ENCODE measurements at places on chromosomes 11 and 22.

- no peak for DNase-seq
These were observed 244.1 kb upstream of the MTNR1B start for GRCh38 chr11:92725352-92725751.

DNA sequence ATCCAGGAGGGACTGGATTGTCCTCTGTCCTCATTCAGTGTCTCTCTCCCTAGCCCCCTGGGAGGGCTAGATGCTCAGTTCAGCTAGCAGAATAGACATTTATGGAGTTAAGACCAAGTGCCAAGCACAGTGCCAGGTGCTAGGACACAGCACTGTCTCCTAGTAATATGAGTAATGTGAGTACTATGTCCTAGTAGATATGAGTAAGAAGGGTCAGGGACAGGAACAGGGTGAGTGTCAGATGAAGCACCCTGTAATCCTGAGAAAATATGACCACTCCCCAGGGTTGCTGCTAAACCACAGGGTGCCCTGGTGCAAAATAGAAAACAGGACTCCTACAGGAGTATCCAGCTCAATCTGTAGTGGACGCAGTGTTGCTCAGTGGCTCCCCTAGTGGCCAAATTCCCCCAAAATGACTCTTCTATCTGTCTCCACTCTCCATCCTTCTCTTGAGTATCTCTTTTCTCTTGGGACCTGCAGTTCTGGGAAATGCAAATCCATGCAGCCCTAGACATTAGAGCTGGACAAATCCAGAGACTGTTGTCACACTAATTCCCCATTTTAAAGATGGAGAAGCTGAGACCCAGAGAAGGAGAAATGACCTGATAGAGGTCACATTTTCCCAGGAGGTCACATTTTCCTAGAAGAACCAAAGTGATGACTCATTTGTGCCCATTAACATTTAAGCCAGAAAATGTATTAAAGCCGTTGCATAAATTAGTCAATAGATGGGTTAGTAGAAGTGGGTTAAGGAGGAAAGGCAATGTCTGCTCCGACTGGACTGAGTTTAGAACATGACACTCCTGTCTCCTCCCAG is 214.3 kb downstream of the NXPE2 start:
- DNase-seq = no peak

DNA sequence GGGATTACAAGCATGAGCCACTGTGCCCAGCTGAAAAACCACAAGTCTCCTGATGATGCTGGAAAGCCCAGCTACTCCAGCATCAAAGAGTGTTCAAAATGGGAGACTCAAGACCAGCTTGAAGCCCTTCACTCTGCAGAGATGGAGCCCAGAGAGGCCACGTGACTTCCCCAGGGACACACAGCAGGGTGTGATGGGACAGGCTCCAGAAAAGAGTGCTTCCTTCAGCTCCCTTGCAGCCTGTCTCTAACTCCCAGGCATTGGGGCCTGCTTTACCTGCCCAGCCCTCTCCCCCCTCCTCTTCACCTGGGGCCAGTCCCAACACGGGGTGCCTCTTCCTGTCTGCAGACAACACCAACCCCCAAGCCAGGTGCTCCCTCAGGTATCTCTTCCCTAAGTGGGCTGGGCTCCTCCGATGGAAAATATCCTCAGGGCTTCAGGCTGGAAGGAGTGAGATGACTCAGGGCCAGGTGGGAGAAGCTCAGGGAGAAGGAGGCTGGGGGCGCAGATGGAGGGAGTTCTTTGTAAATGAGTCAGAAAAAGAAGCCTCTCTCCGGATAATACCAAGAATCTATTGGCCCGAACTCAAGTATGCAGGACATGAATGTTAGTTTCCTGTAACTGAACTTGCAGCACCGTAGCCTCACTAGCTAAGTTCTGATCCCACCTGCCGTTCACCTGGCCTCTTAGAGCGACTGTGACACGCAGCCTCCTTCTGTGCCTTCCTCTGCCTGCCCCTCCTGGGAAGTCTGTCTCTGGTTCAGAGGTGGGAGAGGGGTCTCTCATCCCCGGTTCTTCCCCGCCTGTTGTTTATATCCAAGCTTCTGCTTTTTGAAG is 326.6 kb downstream of the MN1 start:
- no peak for DNase-seq

DNA sequence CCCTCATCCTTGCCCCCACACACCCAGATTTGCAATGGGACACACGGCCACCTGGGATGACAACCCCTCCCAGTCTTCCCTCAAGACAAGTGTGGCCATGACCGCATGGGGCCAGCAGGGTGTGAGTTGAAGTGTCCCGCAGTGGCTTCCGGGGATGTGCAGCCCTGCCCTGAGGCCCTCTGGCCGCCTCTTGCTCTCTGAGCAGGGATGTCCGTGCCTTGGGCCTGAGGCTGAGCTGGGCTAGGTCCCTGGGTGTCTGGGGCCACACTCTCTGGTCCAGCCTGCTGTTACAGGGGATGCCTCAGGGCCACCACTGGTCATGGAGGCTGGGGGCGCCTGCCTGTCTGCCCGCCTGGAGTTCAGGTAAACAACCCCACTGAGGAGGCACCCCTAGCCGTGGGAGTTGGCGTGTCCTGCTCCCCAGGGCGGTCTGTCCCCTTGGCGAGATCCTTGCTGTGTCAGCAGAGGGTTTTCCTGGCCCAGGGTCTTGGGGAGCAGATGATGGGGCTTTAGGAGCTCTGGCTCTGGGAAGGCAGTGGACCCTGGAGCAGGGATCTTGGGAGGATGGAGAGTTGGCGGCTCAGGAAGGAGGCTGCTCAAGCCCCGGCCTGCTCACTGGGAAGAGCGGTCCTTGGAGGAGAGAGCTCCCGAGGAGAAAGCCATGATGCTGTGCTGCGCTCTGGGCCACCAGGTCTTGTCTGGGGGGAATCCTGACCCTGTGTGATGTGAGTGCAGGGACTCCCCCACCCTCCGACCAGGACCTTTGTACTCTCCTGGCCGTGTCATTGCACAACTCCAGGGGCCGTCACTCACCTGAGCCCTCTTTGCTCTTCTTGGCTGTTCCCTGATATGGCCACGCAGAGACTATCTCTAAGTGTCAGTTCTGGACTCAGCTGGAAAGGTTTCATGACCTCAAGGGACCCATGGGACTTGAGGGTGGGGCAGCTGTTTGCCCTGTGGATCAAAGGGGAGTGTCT is 67.9 kb downstream of the KCNQ1 start:
- no peak for DNase-seq

DNA sequence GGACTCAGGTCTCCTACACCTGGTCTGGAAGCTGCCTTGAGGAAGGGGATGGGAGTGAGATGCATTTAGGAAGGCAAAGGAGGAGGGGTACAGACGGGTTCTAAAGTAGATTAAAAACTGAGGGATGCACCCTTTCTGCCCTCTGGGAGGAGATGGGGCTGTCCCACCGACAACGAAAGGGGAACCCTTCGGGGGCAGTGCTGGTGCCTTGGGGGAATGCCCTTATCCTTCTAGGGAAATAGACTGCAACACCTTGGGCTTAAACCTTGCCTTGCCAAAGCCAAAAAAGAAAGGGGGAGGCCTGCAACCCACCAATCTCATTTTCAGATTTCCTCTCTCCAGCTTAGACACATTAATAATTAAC is 89.8 kb downstream of the PLEKHA7 start:
- DNase-seq = no peak

- DNase-seq = no peak
These were observed 22.1 kb downstream of the GGTLC2 start for GRCh38 chr22:22666307-22667091.

- no peak for DNase-seq
These were observed 7.0 kb downstream of the OR4X1 start for GRCh38 chr11:48270621-48271020.

DNA sequence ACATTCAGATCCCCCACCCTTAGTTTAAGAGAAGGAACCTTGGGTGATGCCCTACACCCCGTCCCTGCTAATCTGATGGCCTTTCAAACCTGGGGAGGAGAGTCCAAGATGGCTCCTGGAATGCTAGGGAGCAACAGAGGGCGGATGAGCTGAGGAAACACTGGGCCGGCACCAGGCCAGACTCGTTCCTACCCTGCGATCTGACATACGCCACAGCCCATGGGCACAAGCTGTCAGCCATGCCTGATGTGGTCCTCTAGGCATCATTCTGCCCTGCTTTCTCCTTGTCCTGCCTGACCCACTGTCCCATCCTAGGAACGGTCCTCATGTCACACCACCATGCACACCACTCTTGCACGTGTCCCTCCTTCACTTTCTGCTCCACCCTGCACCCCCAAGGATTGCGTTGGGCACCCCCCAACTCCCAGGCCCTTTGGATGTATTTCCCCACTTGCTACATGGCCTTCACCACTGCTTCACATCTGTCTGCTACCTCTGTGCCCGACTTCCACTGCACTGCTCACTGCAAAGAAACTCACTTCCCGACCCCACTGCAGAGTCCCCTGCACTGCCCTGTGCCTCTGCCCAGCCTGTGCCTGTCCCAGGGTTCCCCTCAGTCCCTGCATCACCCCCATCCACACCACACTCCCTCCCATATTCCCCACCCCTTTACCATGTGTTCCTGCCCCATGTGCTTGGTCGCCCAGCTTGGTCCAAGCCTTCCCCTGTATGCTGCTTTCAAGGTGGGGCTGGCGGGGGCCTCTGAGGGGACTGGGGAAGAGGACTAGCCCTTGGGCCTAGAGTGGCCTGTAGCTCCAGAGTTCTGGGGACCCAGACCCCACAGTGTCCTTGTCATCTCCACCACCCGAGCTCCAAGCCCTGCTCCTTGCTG is 29.2 kb downstream of the USP35 start:
- DNase-seq = no peak

- no peak for DNase-seq
These were observed 29.3 kb downstream of the MED15 start for GRCh38 chr22:20536590-20537324.

DNA sequence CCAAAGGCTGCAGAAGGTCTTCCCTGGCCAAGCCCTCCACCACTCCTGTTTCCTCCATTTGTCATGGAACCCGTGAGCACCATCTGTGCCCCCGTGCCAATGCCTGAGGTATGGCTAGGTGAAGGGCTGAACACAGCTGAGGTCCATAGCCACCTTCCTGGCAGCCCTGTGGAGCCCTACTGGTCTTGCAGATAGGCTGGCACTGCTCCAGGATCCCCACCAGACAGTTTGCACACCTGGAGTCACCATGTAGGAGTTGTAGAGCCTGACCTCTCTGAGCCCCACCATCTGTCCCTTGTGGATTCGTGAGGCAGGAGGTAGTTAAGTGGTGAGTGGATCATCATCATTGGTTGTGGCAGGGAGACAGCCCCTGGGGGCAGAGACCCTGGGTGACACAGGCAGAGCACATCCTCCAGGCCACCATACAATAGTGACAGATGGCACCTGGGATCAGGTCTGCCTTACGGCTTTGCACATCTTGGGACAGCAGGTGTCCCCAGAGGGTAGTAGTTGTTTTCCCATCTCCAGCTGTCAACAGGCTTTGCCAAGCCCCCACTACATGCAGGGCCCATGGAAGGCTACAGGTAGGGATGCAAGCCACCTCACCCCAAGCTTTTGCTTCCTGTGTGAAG is 52.5 kb upstream of the SUSD2 start:
- DNase-seq = no peak

DNA sequence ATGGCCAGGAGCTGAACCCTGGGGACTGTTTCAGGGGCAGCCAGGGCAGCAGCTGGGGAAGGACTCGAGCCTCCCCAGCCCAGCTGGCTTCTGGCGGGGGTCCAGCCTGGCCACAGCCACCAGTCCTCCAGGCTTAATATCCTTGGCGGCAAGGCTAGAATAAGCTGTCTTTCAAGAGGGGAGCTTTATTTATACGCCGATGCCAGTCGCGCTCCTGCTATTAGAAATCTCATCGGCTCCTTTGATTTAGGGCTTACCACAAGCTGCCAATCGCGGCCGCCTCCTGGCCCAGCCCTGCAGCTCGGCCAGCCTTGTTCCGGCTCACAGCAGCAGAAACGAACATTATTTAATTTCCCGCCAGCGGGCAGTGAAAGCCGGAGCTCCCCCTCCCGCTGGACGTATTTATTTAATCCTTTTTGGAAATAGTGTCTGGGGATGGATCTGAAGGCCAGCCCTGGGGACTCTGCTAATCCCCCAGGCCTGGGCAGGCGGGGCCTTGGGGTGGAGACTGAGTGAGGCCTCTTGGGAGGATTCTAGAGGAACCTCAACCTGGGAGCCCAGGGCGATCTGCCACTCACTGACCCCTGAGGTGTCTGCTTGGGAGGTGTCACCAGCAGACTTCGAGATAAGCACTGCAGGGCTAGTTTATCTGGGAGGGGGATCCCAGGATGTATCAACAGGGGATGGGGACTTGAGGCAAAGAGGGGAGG is 363.1 kb downstream of the MN1 start:
- DNase-seq = no peak

- peak; percentile 17 for DNase-seq
These were observed 846.4 kb downstream of the DLG2 start for GRCh38 chr11:84780689-84781293.

- DNase-seq = no peak
These were observed 8.3 kb upstream of the SLC39A13 start for GRCh38 chr11:47399860-47400767.

GRCh38 chr11:80196932-80197554 is 756.2 kb upstream of the TENM4 start:
- no peak for DNase-seq

DNA sequence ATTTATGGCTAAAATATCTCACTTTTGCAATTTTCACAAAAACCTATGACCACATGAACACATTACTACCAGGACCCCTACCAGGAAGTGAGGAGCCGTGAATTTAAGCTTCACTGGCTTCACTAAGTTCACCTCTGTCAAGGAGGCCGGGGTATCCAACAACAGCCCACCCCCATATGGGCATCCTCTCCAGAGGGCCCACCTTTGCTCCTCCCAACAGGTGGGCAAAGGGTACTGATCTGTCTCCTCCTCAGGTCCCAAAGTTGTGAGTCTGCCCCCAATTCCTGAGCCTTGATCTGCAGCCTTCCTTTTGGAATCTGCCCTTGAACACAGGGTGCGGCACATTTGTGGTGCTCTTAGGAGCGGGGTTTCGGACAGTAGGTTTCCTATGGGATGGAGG is 66.9 kb downstream of the OTOG start:
- DNase-seq = no peak

DNA sequence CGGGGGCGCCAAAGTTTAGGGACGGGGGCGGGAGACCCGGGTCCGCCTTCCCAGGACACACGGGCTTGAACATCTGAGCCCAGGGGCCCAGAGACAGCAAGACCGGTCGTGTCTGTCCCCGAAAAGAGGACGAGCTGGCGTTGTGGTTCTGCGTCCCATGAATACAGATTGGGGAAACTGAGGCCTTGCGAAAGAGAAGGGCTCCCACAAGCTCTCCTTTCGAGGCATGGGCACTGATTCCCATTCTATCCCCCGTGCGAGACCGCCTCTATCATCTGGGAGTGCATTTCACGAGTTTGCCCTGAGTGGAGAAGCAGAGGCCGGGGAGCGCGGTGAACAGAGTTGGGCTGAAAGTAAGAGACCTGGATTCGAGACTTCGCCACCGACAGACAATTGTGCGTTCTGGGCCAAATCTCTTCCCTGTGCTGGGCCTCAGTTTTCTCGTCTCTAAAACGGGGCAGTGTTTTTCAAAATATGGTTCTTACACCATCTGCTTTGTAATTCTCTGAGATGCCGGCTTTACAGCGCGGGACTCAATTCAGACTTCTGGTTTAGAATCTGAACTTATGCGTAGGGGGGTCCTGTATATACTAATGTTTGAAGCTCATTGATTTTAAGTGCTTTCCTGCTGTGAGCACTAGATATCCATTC is 471 bp downstream of the RNF185 start:
- peak; percentile 14 for DNase-seq

All from left kidney (tissue), 8 donors.